ENCODE measurements at places on chromosomes 2 and 18.

GRCh38 chr2:2869553-2869952 lies 508.1 kb downstream of the EIPR1 start:
- no peak for DNase-seq

- no peak for DNase-seq
Measured at GRCh38 chr18:61703508-61703907, 189.3 kb downstream of the RNF152 start.

- no peak for DNase-seq
Measured at GRCh38 chr2:9617749-9618148, 13.0 kb downstream of the YWHAQ start.

GRCh38 chr2:235619544-235619943 lies 125.7 kb downstream of the AGAP1 start:
- DNase-seq, result no peak

DNA sequence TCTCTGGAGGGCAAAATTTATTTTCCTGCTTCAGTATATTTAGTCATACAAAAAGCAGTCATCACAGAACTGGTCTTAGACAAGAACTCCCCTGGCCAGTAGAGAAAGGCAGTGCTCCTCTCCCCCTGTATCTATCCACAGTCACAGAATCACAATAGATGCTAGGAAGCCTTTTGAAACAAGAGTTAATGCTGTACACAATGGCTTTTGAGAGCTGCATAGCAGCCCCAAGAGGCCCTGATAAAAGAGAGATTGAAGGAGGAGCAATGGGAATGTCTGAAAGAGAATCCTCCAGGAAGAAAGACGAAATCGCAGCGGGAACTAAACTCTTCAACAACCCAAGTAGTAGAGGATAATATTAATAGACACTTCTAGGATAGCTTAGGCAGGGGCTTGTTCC lies 330.2 kb downstream of the RBM43 start:
- no peak for DNase-seq

- no peak for DNase-seq
Measured at GRCh38 chr2:8378016-8378810, 303.6 kb upstream of the ID2 start.

DNA sequence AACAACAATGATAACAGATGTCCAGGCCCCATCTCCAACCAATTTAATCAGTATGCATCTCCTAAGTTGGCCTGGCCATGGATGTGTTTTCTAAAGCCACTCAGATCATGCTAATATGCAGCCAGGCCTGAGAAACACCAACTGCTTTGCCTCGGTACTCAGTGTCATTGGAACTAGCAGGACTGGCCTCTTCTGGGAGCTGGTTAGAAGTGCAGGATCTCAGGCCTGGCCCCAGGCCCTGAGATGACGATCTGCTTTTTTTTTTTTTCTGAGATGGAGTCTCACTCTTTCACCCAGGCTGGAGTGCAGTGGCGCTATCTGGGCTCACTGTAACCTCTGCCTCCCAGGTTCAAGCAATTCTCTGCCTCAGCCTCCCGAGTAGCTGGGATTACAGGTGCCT lies 69.1 kb downstream of the IRS1 start:
- no peak for DNase-seq

DNA sequence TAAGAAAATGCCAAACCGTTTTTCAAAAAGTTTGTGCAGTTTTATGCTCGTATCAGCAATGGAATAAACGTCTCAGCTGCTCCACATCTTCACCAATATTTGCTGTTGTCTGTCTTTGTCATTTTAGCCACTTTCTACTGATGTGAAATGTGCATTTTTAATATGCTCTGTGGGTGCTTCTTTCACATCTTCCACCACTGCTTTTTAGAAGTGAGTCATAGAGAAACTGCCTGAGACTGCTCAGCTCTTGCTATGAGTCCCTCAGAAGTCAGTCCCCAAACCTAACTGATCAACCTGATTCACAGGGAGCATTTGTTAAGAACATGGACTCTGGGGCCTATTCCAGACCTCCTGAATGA lies 41.0 kb upstream of the EPC2 start:
- no peak for DNase-seq

DNA sequence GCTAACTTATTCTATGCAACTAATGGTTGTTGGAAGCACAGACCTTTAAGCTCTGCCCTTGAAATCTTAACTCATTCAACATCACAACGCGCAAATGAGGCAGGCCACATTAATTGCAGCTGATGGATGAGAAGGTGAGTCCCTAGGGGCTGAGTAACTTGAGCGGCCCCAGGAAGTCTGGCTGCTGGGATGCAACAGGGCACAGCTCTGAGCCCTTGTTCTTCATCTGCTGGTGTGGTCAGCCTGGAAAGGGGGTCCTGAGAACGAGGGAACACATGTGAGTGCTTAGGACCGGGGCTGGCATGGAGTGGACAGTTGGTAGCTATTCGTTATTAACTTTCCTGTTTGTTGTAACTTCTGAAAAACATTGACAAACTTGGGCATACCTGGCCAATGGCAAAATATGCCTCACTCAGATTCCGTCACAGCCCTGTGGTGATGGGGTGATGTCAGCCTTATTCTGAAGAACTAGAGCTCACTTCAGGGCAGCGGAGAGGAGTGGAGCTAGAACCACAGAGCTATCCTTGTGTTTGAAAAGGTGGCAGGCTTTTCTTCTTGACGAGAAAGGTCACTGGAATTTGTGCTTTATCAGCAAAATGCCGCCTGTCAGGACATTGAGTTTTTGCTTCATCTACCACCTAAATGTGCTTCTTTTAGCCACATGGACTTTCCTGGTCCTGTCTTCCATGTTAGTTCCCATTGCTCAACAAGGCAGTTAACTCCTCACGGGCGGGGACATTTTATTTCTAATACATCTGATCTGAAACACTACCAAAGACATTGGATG lies 145.9 kb upstream of the FHL2 start:
- DNase-seq, result no peak

GRCh38 chr2:161238560-161239325 lies 69.5 kb upstream of the PSMD14 start:
- peak; percentile 54 for DNase-seq

DNA sequence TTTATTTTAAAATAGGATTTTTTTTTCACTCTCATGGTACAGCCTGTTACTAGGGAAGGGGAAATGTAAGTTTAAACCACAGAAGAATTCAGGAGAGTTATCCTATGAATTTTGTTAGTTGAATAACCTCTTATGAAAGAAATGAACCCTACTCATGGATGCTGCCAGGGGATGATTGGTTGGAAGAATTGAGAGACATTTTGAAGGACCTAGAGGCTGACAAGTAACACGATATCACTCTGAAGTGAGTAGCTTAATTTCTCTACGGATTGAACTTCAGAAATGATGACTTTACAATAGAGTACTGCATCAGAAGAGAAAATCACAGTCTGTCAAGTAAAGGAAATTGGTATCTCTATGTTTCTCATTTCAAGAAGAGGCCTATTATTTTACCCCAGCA lies 1346.2 kb downstream of the SUCLG1 start:
- no peak for DNase-seq

- no peak for DNase-seq
Measured at GRCh38 chr2:29582062-29582461, 339.3 kb downstream of the ALK start.

- no peak for DNase-seq
Measured at GRCh38 chr2:75079575-75079974, 119.7 kb downstream of the TACR1 start.

DNA sequence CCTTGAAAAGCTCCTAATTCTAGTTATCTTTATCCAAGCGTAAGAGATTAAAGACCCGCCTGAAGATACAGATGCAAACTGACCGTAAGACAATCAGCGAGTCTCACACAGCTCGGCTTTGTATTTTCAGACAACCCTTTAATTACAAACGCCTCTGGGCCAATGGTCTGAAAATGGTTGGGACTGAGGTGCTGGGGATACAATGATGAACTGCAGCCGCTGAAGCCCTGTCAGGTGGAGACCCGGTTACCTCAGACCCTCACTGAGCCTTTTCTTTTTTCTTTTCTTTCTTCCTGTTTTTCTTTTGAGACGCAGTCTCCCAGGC lies 715 bp upstream of the CFAP36 start:
- no peak for DNase-seq

DNA sequence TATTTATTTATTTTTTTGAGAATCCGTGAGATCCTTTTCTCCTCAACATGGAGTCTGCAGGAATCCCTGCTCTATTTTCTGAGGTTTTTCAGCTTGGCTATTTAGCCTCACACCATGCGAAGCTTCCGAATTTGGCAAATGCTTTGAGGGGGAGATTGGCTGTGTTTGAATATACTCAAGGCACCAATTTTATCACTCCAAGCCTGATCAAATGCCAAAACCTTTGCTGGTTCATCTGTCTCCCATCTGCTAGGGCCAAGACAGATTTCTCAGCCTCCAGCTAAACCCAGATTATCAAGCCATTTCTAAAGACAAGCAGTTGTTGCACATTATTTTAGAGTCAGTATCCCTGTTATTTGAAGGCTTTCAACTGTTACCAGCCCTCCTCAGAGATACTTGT lies 295.7 kb downstream of the XIRP2 start:
- no peak for DNase-seq

DNA sequence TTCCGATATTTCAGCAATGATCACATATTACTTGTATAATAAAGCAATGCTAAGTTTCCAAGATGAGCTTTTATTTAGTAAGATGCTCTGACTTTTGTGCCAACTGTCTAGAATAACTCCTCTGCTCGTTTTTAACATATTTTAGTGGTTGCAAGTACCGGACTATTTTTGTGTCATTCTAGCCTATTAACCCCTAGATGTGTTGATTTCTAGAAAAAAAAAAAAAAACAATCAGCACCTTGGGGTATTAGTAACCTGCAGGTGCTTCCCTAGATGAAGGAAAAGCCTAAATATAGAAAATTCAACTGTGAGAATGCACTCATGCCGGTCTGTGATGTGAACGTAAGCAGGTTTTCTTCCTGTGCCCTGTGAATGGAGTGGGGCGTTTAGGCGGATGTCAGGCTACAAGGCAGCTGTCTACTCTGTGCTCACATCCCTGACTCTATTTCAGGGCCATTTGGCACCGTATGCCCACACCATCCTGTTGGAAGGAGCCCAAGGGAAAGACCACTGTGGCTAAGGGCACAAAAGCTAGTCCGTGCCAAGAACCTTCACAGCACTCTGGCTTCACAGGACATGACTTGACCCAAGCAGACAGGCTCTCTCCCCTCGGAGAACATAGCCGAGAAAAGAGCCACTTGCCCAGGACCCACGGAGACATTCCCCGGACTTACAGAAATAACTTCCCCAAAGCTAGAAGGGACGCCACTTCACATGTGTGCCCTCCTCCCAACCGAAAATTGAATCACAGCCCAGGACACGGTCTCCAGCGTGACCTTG lies 60.9 kb upstream of the AGAP1 start:
- no peak for DNase-seq

GRCh38 chr2:112185131-112185530 lies 46.9 kb downstream of the FBLN7 start:
- no peak for DNase-seq

- no peak for DNase-seq
Measured at GRCh38 chr2:207938415-207938814, 86.9 kb downstream of the PLEKHM3 start.

- DNase-seq, result no peak
Measured at GRCh38 chr2:98477036-98477435, 32.4 kb downstream of the INPP4A start.

DNA sequence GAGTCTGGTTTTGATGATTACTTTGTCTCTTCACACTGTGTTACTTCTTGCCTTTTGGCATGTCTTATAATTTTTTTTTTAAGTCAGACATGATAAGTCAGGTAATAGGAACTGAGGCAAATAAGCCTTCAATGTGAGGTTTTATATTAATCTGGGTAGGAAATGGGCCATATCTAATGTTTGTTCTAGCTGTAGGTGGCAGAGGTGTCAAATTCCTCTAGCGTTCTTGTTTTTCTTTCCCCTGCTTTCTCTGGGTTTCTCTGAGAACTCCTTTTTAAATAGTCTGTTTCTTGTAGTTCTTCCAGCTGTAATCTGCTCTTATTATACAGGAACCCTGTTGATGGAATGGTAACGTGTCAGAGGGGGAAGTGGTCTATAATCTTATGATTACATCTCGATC lies 5.7 kb downstream of the SP140 start:
- no peak for DNase-seq

DNA sequence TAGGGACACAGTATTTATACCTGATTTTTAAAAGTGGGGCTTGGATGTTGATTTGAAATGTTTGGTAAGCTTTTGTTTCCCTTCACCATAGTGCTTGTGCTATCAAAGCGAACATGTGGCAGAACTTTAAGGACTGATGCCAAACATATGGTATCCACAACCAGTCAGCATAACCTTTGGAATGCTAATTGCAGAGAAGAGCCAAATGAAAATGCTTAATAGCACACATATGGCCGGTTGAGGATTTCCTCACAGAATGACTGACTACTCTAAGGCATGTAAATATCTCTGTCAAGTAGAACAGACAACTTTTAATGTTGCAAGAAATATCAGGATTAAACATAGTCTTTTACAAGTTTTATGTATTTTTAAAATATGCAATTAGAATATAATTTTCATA lies 120.9 kb upstream of the COL3A1 start:
- no peak for DNase-seq

DNA sequence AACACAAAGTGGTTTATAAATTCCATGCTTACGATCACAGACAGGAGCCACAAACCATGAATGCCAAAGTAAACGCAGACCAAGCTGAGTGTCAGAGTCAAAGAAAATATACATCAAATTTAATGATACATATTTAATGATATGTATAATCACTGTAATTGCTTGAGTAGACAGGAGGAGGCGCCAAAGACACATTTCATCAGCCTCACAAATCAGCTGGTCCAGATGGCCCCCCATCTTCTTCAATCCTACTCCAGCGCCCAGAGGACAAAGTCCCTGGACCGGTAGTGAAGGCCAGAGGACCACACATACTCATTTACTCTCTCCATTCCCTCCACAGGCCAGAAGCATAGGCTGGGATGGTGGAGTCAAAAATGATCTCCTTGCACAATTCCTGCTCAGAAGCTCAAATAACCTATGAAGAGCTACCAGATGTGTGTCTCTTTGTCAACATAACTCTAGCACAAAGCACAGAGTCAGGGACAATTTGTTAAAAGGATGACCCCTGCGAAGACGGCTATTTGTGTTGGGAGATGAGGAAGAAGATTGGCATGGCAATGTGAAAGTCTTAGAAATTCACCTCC lies 149.3 kb upstream of the PGAP1 start:
- no peak for DNase-seq

DNA sequence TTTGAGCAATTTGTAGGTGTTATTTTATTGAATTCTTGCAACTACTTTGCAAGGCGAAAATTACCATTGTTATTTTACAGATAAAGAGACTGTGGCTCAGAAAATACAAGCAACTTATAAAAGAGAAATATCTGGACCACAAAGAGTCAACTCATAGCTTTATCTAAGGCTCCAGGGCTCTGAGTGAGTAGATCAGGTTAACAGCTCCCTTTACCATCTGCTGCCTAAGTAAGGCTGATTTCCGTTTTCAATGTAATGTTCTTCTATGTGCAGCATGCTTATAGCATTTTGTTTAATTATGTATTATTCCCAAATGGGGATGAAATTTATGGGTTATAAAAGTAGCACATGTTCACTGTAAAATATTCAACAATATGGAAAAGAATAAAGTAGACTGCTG lies 299.1 kb upstream of the TNP1 start:
- DNase-seq, result no peak
